PC-9 (cell line): ENCODE measurements at places on chromosomes 12 and 14.
A peak's percentile ranks its signal among the peaks of the same experiment; 100 is the strongest.

GRCh38 chr12:6644257-6644596 is 3.0 kb downstream of the ACRBP start:
- DNase-seq = no peak

GRCh38 chr14:97065305-97066067 is 268.3 kb downstream of the VRK1 start:
- no peak for DNase-seq

DNA sequence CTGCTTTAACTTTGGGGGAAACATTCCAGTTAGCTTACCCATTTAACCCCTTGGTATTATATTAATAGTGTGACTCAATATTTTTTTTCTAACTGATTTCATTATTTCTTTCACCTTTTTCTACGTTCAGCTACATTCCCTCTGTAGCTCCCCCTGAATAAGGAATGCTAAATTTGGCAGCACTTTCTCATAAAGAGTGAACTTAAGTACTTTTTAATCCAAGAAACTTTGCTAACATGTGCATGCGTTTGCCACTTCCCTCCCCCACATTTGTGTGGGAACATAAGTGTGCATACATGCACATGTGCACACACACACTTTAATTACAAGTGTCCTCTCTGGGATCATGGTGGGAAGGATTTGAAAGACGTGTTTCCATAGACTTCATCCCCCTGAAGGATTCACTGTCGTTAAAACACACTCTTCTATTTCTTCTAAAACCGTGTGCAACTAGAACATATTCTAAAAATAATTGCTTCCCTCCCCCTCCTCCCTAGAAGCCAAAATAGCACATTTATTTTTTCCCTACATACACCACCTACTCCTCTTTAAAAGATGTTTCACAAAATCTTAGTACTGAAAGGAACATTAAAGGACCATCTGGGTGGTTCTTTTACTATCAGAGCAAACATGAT is 142.6 kb downstream of the PPM1H start:
- DNase-seq = no peak

DNA sequence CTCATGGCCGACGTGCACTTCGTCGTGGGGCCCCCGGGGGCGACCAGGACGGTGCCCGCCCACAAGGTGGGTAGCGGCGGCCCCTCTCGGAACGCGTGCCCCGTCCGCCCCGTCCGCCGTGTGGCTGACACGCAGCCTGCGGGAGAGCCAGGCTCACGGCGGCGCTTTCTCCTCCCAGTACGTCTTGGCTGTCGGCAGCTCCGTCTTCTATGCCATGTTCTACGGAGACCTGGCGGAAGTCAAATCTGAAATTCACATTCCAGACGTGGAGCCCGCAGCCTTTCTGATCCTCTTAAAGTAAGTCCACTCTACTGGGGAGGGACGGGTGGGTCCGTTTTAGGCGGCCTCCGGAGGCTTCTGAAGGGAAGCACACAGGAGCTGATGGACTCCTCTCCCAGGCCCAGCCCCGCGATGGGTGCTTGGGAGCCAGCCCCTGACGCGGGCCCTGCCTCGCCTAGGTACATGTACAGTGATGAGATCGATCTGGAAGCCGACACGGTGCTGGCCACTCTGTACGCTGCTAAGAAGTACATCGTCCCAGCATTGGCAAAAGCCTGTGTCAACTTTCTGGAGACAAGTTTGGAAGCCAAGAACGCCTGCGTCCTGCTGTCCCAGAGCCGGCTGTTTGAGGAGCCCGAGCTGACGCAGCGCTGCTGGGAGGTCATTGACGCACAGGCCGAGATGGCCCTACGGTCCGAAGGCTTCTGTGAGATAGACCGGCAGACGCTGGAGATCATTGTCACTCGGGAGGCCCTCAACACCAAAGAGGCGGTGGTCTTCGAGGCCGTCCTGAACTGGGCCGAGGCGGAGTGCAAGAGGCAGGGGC is 1.1 kb downstream of the BTBD6 start:
- no peak for DNase-seq

DNA sequence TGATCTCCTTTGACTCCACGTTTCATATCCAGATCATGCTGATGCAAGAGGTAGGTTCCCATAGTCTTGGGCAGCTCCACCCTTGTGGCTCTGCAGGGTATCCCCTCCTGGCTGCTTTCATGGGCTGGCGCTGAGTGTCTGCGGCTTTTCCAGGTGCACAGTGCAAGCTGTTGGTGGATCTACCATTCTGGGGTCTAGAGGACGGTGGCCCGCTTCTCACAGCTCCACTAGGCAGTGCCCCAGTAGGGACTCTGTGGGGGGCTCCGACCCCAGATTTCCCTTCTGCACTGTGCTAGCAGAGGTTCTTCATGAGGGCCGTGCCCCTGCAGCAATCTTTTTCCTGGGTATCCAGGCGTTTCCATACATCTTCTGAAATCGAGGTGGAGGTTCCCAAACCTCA is 12.1 kb upstream of the BBS10 start:
- DNase-seq = no peak

DNA sequence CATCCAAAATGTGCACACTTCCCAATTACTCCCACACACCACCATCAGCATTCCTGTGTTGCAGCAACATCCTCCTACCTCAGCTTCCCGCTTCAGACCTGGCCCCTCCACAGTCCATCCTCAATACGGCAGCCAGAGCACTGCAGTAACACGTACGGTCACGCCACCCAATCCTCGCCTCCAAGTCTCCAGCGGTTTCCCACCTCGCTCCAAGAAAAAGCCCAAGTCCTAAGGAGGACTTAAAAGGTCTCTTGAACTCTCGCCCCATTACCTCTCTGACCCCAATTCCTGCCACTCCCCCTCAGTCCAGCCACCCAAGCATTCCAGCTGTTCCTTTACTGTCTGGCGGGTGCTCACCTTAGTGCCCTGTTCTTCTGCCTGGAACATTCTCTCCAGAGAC is 12.0 kb downstream of the FBXO21 start:
- no peak for DNase-seq

- no peak for DNase-seq
Observed at GRCh38 chr12:92602476-92602875, 100.3 kb upstream of the PLEKHG7 start.

- peak; percentile 59 for DNase-seq
Observed at GRCh38 chr12:106302401-106303201, at the start of gene TCP11L2. Gene TCP11L2, plus strand, starts transcription at chr12:106302733. Its CDS starts 8,343 bp downstream, at chr12:106311076.

DNA sequence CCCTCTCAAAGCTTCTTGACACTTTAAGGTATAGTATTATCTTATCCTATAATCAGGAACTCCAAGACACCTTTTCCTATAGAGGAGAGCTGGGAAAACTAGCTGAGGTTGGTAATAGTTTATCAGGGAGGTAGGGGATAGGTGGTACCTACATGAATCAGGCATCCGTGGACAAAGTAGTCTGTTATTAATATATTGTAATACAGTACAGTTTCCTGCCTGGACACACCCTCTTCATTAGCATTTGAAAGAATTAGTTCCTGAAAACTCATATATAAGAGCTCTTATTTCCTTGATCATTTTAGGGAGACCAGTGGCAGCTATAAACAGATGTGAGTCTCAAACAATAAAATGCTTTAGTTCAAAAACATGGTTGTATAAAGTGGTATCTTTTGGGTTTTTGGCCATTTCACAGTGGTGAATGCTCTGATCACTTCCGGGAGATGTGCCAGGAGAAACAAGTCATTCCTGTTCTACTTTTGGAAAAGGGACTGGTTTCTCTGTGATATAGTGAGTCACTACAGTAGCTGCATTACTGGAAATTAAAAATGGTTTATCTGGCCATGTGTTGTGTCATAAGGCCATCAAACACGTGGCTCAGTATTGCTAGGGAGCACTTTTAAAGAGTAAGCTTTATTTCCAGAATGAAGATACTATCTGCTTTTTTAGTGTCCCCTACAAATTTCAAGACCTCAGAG is 98.1 kb downstream of the KLRB1 start:
- DNase-seq = no peak

GRCh38 chr14:67335781-67336180 is 23.8 kb downstream of the ATP6V1D start:
- no peak for DNase-seq

- peak; percentile 72 for DNase-seq
Observed at GRCh38 chr14:66069830-66070541, 416.2 kb upstream of the CCDC196 start.

DNA sequence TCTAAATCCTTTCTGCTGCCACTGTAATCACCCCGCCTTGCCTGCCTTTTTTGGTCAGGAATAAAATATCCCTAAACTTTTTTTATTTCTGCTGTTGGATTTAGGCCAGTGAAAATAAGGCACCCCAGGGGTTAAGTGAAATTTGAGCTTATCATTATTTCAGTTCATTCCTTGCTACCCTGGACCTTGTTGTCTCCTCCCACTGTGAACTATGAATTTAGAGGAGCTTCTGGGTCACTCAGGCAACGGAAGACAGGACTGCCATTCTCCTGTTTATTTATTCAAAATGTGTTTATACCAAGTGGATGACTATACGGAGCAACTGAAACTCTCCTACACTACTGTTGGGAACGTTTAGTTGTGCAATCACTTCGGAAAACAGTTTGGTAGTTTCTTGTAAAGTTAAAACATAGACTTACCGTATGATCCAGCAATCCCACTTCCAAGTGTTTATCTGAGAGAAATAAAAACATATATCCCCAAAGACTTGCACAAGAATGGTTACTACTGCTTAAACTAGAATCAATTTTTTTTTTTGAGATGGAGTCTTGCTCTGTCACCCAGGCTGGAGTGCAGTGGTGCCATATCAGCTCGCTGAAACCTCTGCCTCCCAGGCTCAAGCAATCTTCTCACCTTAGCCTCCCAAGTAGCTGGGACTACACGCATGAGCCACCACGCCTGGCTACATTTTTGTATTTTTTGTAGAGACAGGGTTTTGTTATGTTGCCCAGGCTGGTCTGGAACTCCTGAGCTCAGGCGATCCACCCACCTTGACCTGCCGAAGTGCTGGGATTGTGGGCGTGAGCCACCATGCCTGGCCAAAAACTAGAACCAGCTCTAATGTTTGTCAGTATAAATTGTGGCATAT is 2.3 kb upstream of the TRAFD1 start:
- peak; percentile 83 for DNase-seq

- DNase-seq = no peak
Observed at GRCh38 chr12:110073049-110073831, 24.9 kb upstream of the C12orf76 start.

DNA sequence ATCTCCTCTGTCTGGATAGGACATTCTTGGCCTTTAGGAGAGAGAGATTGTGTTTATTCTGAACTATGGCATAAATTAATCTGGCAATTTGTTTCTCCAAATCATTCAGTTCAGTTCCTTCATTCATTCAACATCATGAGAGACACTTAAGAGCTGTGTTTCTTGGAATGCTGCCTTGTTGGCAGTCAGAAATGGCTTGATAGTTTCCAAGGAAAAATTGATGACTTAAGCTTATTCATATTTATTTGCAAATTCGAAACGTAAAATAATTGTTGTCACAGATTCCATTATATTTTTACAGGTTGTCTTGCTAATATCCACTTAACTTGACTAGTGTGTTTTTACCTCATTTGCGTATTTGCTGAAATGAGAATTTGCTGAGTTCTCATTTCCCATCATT is 393.0 kb downstream of the C12orf75 start:
- DNase-seq = no peak

DNA sequence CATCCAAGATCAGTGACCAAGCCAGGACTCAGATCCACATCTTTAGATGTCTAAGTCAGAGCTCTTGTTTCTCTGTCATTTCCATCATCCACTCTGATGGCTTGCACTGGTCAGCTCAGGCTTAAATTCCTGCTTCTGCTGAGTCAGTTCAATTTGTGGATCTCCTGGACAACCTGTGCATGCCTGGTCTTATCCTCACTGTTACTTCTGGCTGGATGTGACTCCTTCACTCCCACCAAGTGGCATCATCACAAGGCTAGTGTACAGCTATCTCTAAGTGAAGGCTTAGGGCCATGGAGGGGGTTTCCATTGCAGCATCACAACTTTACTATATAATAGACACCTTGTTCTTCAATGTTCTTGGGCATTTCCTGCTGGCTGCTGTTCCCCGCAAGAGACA is 102.9 kb downstream of the EMP1 start:
- DNase-seq = no peak

DNA sequence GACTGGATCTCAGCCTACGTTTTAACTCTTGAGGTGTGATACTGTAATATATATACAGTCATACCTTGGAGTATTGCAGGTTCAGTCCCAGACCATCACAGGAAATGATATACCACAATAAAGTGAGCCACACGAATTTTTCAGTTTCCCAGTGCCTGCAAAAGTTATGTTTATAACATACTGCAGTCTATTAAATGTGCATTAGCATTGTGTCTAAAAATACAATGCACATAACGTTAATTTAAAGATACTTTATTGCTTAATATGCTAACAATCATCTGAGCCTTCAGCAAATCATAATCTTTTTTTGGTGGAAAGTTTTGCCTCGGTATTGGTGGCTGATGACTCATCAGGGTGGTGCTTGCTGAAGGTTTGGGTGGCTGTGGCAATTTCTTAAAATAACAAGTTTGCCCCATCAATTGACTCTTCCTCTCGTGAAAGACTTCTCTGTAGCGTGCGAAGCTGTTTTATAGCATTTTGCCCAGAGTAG is 18.9 kb downstream of the PYROXD1 start:
- no peak for DNase-seq

GRCh38 chr12:3761116-3761735 is 8.3 kb upstream of the CRACR2A start:
- DNase-seq = no peak

- DNase-seq = no peak
Observed at GRCh38 chr14:78725086-78725485, 554.9 kb downstream of the NRXN3 start.

DNA sequence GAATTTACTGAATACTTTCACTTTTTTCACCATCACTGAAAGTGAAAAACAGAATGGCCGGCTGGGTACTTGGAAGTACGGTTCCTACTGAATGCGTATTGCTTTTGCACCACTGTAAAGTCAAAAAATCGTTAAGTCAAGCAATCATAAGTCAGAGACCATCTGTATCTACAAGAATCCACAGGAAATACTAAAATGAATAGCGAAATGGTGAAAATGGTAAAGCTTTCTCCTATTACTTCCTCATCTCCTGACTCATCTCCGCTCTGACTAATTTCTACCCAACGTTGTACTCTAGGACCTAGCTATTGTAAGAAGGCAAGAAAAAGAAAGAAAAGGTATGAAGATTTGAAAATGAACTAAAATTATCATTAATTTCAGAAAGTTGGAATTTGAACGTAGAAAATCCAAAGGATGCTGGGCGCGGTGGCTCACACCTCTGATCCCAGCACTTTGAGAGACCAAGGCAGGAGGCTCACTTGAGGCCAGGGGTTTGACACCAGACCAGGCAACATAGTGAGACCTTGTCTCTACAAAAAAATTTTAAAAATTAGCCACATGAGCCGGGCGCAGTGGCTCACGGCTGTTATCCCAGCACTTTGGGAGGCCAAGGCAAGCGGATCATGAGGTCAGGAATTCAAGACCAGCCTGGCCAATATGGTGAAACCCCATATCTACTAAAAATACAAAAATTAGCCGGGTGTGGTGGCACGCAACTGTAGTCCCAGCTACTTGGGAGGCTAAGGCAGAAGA is 5.3 kb upstream of the CDCA4 start:
- no peak for DNase-seq

- DNase-seq = no peak
Observed at GRCh38 chr14:22070119-22070982, 396.7 kb upstream of the OR4E1 start.

GRCh38 chr14:100213956-100214769 is 24.8 kb upstream of the YY1 start:
- DNase-seq = peak; percentile 70

GRCh38 chr14:50403419-50403818 is 6.7 kb upstream of the CDKL1 start:
- no peak for DNase-seq

- DNase-seq = no peak
Observed at GRCh38 chr14:90870950-90871604, 54.8 kb upstream of the TTC7B start.

GRCh38 chr14:93045965-93046704 is 69.6 kb downstream of the ITPK1 start:
- peak; percentile 71 for DNase-seq
